ENCODE measurements at places on chromosomes 11 and 22.

DNA sequence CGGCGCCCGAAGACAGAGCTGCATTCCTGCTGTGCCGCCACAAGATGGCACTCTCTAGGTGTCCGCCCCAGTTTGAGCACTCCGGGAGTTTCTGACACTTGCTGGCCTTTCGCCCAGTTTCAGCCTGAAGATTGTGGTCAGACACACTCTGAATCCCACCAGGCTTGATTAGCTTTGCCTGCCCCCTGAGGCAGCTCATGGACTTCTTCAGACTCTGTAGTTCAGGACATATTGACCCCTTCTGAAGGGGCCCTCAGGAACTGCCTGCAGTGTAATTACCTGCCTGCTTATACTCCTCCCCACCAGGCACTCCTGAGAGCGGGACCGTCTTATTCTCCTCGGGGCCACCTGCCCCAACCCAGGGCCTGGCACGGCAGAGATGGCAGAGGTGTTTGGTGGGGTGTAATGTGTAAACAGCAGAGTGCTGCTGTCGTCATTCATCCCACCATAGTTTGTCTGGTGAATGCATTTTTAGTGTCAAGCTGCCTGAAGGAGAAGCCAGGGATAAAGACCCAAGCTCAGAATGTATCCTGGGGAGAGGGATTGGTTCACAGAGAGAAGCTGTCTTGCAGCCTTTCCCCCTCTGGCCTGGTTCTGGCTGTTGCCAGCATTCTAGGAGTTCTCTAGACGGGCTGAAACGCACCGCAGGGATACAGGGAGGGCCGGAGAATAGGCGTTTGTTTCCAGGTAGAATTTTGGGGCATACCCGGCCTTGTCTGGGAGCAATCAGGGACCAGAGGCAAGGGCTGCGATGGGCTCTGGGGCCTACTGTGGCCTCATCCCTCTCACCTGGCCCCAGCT, 46.4 kb downstream of the EIF3F start:
- peak; percentile 57 for DNase-seq

DNA sequence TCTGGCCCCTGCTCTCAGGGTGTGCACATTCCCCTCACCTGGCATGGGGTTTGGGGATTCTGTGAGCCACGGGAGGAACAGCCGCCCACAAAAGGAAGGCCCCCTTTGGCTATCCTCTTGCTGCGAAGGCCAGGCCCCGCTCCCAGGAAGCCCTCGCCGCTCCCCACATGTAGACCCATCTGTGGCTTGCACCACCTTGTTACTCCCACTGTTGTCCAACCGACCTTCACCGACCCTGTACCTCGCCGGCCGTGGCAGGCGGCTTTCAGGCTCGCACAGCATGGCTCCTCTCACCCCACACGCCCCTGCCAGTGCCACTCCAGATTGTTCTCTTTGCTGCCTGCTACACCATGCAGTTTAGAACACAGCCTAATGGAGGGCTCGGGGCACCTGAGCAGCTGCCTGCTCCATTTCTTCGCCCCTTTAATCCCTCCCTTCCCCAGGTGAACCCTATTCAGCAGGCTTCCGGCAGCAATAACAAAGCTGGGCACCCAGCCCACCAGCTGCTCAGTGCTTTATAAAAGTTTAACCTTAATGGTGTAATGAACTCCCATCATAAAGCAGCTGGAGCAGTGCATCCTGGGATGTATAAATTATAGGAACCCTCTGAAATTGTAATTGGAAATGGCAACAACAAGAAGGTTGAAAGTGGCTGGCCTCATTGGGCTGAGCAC, 10.7 kb downstream of the DAGLA start:
- no peak for DNase-seq

DNA sequence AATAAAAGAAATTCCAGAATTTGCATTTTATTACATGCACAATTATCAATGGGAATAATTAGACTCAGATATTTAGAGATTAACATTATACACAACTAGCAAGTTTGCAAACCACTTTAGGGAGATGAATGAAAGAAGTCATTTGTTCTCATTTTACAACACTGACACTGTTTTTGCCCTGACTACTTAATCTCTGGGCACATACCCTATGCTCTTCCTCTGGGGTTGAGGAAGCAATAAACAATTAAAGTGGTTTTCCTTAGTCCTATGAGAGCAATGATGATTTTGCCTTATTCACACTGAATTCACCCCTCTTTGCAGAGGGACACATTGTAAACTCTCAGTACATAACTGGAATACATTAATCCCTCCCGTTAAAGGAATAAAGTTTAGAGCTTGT, 72.7 kb downstream of the TRPC6 start:
- no peak for DNase-seq

DNA sequence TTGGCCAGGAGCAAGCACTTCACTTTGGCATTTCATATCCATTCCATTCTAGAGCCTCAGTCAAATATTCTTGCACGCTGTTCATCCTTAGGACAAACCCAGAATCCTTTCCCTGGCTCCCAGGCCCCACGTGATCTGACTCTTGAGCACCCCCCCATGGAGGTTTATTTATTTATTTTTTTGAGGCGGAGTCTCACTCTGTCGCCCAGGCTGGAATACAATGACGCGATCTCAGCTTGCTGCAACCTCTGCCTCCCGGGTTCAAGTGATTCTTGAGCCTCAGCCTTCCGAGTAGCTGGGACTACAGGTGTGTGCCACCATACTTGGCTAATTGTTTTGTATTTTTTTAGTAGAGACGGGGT, 12.7 kb upstream of the TSGA10IP start:
- DNase-seq, result no peak

GRCh38 chr22:22843848-22844247, 43.8 kb upstream of the IGLL5 start:
- no peak for DNase-seq

GRCh38 chr11:22742157-22742613, 75.8 kb downstream of the GAS2 start:
- DNase-seq, result no peak

GRCh38 chr11:120123946-120124345, 14.0 kb downstream of the TRIM29 start:
- no peak for DNase-seq

- DNase-seq, result no peak
Observed at GRCh38 chr22:48713272-48714205, 1114.1 kb downstream of the BRD1 start.

DNA sequence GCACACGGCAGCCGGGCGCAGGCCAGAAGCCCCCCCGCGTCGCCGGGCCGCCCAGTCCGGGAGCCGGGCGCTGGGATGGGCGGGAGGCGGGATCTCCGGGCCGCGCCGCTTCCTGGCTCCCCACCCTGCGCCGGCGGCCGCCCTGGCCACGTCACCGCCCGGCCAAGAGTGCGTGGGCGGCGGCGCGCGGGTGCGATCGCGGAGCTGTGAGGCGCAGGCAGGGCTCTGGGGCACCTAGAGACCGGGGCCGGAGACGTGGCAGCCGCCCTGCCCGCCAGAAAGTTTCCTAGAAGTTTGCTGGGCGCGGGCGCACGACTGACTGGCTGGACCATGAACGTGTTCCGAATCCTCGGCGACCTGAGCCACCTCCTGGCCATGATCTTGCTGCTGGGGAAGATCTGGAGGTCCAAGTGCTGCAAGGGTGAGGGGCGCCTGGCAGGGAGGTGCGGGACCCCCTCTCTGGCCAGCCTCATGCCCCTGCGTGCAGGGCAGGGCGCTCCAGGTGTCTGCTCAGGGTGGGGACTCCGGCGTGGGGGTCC, at the start of gene KDELR3:
KDELR3 (plus strand) TSS at position 193 of the 539 bp plus-strand sequence; CDS start at position 331, 138 bp downstream.
- peak; percentile 54 for DNase-seq

GRCh38 chr11:131980199-131980598, 609.8 kb downstream of the NTM start:
- no peak for DNase-seq
